ENCODE measurements at places on chromosomes 16 and 17. TPM values are rescaled to one million over a fixed set of nuclear protein-coding genes. Genes with fewer than 3 reads are reported as not detected.

CTRB1 gene
- total RNA-seq: not detected

PHF12 gene
- total RNA-seq: 50.3 TPM

PLA2G10 gene
- not detected for total RNA-seq

AKTIP gene
- 27.3 TPM for total RNA-seq

NEURL4 gene
- total RNA-seq: 45.1 TPM

EFCAB13 gene
- 2.7 TPM for total RNA-seq
